ENCODE measurements at places on chromosomes 12 and 14.
A peak's percentile ranks its signal among the peaks of the same experiment; 100 is the strongest.

DNA sequence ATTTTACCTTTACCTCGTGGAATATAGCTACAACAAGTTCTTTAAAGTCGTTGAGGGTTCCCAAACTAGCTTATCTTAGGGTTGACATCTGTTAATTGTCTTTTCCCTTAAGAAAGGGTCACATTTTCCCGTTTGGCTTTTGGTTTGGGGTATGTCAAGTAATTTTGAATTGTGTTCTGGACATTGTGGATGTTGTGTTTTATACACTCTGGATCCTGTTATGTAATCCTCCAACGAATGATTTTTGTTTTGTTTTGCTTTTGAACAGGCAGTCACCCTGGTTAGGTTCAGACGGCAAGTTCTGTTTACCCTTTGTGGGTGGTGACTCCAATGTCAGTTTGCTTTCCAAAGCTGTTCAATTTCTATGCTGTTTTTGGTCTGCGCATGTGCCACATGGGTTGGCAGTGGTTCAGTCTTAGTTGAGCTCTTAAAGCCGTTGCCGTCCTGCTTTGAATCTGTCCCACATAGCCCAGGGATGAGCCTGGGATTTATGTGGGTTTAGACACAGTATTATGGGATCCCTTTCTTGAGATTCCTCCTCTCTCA, 84.8 kb downstream of the TESC start:
- no peak for DNase-seq

DNA sequence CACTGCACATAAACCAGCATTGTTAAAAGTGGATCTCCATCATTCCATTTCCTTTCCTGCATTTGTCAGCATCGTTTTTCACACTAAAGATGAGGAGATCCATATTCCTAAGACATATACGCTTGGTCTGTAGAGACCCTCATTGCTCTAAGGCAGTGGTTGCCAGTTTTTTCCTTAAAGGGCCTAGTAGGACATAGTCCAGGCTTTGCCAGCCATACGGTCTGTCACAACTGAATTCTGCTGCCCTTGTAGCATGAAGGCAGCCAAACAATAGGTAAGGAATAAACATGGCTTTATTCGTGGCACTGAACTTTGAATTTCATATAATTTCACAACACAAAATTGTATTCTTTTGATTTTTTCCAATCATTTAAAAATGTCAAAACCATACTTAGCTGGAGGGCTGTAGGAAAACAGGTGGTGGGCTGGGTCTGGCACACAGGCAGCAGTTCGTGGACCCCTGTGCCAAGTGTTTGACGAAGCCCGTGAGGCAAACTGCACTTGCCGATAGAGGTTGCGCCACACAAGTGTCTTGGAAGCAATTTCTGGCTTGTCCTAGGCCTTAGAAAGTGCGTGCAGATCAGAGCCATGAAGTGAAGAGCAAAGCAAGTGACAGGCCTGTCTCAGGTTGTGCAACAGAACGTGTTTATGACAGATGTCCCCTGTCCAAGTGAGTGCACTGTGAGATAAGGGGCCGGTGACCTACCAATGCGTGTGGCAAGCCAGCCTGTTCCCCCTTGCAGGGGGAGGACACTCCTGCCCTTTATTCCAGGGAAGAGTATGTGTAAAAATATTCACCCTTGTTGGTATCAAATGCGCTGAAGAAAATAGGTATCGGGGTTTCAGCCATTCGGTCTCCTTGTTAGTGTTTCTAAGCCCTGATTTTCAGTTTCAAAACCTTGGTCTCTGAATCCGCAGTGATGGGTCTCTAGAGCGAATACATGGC, 916 bp upstream of the CHPT1 start:
- DNase-seq: no peak

GRCh38 chr14:104547310-104547997, 32.1 kb upstream of the C14orf180 start:
- no peak for DNase-seq

DNA sequence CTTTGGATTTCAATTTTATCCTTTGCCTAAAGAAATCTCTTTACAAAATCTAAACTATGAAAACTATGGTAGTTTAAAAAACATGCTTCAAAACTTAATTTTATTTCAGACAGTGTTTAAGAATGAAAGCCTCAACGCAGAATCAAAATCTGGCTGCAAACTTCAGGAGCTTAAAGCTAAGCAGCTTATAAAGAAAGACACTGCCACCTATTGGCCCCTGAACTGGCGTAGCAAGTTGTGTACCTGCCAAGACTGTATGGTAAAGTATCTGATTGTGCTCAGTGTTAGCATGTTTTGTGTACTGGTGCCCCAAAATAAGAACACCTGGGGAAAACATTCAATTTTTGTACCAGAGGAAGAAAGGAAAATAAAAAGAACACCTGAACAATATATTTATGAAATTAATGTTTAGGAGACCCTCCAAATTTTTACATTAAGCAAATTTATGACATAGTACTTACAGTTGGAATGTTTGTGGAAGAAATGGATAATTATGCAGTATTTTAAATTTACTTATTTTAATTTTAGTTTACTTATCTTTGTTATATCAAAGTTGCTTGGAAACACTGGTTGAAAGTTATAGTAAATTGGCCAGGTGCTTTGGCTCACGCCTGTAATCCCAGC, 12.2 kb downstream of the UBR7 start:
- DNase-seq: no peak

DNA sequence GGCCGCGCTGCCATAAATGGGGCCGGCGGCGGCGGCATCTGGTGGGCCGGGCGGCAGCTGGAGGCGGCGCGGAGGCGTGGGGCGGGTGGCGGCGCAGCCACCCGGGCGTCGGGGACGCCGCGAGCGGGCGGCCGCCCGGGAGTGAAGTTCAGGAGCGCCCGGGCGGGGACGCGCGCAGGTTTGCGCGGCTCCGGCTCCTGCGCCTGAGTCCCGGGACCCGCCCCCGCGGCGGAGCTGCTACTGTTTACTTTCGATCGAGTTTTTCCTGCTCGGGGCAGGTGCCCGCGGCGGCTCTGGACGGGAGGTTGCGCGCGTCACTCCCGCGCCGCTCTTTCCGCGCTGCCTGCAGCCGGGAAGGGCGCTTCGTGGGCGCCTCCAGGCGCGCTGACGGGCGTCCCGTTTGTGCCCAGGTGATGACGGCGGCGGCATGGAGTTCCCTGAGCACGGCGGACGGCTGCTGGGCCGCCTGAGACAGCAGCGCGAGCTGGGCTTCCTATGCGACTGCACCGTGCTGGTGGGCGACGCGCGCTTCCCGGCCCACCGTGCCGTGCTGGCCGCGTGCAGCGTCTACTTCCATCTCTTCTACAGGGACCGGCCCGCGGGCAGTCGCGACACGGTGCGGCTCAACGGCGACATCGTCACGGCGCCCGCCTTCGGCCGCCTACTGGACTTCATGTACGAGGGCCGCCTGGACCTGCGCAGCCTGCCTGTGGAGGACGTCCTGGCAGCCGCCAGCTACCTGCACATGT, at the start of gene ZBTB42:
Gene ZBTB42, plus strand, starts transcription at position 331 of the 749 bp plus-strand sequence. Its CDS starts 97 bp downstream, at position 428.
- DNase-seq: no peak

DNA sequence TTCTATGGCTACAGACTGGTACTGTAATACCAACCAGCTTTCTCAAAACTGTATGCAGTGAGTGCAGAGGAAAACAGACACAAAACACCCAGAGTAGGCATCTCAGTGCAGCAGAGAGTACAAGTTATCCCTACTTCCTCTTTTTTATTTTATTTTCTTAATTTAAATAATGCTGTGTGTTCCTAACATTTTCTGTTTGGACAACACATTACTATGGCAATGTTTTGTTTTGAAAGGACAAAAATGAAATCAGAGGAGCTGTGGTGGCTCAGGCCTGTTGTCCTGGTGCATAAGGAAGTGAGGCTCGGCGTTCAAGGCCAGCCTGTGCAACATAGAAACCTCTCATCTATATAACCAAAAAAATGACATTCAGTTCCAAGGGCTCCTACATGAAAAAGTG, 33.7 kb upstream of the SELPLG start:
- DNase-seq: no peak

- DNase-seq: no peak
These were observed 371.2 kb downstream of the DIO2 start for GRCh38 chr14:79840103-79840502.

DNA sequence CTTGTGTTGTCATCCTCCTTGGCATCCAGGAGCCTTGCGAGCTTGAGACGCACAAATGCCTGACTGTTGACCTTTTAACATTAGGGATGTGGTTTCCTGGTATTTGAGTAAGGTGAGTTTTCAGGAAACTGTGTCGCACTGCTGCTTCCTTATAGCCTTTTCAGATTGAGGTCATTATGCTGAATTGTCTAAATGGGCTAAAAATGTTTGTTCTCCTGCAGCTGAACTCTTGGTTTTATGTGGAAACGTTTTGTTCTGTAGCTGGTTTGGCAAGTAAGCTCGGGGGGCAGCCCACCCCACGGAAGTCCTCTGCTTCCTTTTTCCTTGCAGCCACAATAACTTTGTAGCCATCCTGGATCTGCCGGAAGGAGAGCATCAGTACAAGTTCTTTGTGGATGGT, 5.7 kb downstream of the PRKAB1 start:
- no peak for DNase-seq

DNA sequence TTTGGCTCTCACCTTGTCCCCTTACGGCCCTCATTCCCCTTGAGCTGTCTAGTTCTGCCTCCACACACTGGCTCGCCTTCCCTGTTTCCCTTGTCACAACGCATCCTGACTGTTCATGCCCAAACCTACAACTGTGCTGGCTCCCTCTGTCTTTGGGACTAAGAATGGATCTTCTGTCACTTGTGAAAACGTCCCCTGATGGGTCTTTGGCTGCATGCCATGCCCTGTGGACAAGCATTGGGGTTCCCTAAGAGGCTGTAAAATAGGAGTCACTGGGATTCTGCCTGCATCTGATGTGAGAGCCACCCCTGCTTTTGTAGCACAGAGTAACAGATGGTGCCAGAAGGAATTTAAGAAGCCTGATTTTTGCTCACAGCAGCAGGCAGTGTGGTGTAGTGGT, 285.3 kb upstream of the CRY1 start:
- DNase-seq: no peak

DNA sequence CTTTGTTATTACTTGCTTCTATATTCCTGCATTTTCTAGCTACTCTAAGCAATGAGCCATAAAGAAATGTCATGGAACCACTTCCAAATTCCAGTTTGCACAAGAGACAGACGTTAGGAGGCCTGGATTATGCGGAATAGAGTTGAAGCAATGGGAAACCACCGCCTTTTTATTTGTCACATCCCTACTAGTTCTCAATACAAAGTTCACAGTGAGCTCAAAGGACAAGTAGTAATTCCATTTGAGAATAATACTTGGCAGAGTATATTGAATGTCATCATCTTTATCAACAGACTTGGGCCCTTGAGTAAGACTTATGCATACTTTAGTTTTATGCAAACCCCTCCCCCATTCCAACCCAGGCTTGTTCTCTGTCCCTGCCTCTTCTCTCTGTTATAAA, 3.7 kb upstream of the SLC15A5 start:
- DNase-seq: peak; percentile 86

DNA sequence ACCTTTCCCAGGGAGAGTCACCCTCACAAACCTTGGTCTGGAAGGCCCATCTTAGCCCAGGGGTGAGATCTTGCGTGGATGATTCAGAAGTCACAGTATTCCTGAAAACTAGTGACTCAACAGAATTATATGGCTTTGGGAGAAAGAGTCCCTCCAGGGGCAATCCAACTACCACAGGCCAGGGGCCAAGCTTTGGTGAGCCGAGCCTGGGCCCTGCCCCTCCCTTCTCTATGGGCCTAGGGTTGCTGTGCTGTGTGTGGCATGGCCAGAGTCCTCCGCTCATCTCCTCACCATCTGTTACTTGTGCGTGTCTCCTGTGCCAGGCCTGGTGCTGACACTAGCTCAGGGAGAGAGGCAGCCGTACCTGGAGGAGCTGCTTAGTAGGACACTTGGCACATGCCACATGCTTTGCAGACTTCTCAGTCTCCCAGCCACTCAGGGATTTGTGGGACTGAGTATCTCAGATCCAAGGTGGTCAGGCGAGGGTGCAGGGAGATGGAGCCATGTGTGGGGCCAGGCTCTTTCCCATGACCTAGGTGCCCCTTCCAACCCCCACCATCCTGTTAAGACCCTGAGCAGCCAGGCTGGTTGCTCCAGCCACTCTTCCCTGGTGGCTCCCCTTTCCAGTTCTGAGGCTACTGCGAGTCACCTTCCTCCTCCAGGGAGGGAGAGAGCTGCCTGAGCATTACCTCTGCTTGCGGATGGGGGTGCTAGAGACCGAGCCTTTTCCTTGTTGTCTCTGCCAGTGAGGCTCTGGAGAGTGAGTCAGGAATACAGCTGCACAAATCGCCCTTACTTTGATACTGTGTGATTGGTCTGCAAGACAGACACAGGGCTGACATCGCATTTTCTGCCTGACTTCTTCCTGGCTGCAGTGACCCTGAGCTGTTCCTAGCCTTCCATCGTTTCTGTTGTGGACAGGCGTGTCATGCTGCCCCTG, 94.1 kb downstream of the SLC25A47 start:
- peak; percentile 31 for DNase-seq

GRCh38 chr12:31732926-31733548, 4.2 kb upstream of the AMN1 start:
- DNase-seq: no peak

DNA sequence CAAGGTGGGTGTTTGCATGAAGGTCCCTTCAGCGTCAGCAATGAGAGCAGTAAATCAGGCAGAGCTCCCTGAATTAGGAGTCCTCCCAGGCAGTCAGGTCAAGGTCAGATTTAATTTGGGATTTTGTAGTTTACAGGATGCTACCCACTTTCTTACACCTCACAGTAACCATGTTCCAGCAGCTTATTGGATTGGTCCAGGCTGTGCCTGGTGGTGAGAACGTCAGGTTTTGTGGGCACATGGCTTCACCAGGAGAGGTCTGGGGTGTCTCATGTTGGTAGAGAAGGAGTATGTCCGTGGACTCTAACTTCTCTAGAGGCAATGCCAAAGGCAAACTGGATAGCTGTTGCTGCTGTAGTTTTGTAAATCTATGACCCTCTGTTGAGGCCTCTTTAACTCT, 158.3 kb downstream of the CACNA1C start:
- no peak for DNase-seq

- DNase-seq: no peak
These were observed 158.2 kb upstream of the RGS6 start for GRCh38 chr14:71773898-71774481.

GRCh38 chr12:6890789-6891645, 13.6 kb upstream of the LRRC23 start:
- DNase-seq: peak; percentile 90

DNA sequence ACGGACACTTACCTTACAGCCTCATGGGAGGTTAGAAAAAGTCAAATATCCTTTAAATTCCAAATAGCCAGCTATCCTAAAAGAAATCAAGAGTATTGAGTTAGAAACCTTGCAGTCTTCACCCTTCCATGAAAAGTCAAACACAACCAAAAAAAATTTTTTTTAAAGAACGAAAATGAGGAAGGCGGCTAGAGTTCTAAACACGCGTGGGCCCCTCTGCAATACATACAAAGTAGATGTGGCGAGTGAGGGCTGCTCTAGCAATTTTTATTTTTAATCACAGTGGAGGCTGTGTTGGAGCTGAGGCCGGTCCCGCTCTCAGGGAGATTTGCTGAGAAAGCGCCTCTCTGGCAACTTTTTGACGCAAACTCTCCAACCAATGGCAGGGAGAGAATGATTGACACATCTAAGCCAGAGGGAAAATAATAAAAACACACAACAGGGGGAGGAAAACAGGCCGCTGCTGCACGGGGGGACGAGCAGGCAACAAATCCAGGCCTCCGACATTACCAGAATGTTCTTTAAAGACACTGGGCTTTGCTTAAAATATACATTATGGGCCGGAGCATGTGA, at the start of gene OTX2:
Gene OTX2, minus strand, starts transcription at position 333 of the 573 bp plus-strand sequence. CDS start 5,023 bp downstream, outside the sequence.
- DNase-seq: no peak

All from forelimb muscle (tissue), 1 donor.